ENCODE measurements at places on chromosomes 1 and 21. TPM values are rescaled to one million over a fixed set of nuclear protein-coding genes. Genes with fewer than 3 reads are reported as not detected.
A peak's percentile ranks its signal among the peaks of the same experiment; 100 is the strongest.

S100A7 gene
- total RNA-seq: not detected

PPFIA4 gene
- 8.3 TPM for total RNA-seq

MFSD2A gene
- total RNA-seq: 14.3 TPM

THEM5 gene
- total RNA-seq: not detected

- DNase-seq: no peak
Measured at GRCh38 chr1:185680453-185680852, 53.7 kb upstream of the HMCN1 start.

DNA sequence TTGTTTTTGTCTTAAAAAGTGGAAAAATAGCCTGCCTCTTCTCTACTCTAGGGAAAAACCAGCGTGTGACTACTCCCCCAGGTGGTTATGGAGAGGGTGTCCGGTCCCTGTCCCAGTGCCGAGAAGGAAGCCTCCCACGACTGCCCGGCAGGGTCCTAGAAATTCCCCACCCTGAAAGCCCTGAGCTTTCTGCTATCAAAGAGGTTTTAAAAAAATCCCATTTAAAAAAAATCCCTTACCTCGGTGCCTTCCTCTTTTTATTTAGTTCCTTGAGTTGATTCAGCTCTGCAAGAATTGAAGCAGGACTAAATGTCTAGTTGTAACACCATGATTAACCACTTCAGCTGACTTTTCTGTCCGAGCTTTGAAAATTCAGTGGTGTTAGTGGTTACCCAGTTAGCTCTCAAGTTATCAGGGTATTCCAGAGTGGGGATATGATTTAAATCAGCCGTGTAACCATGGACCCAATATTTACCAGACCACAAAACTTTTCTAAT is 35.0 kb upstream of the TDRD10 start:
- no peak for DNase-seq

DNA sequence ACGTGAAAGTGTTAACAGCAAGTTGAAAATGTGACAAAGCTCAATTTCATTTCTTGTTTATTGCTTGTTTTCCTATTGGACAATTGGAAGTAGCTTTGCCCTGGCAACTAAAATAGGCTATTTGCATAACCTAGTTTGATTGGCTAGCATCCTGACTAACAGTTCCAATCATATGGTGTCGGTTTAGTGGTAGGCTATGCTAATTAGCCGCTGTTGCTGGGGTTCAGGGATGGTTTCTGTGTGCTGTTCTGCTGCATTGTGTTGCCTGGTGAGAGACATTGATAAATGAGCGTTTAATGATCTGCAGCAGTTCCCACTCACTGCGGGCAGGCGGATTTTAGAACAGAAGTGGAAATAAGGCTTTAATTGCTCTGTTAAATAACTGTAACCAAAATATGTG is 68.5 kb downstream of the DYRK1A start:
- peak; percentile 31 for DNase-seq

DNA sequence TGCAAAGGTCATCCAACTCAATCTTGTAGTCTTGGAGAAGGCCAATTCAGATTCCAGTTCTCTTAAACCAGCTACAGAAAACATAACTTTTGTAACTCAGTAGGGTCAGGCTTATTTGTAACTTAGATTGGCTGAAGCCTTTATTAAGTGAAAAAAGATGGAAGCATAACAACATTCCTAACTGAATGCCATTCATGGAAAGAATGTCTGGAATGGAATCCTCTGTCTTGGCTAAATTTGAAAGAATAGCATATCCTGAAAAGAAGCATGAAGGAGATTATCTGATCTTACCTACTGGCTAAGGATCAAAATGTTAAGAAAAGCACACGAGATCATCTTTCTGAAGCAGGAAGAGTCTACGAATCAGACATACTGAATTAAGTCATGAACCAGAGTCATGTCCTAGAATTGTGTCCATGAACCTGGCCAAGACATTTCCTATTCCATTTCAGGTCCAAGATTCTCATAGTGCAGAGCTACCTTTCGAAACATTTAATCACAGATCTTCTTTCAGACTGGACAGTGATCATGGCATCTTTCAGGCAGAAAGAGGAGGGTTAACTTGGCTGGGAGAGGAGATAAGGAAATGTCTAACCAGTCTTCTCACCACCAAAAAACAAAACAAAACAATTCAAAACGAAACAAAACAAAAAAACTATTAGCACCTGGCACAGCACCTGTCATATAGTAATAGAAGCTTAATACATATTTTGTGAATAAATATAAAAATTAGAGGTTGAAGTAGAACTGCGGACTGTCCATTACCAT is 75.6 kb downstream of the XCL2 start:
- no peak for DNase-seq

DNA sequence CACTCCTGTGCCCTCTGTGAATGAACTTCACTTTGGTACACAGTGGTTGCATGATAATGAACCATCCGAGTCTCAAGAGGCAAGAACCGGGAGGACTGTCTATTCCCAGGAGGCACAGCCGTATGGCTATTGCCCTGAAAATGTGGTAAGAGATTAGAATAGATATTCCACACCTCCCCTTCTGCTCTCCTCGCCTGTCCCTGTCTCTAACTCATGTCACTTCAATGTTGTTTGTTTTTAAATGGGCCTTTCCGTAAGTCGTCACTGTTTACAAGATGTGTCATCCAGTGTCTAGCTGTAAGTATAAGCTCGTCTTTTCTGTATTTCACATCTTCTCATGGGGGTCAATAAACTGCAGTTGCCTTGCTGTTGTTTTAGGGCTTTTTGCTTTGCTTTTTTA is 122.2 kb downstream of the PATJ start:
- DNase-seq: no peak

GRCh38 chr1:6418668-6419396 is 887 bp downstream of the HES2 start:
- no peak for DNase-seq

- DNase-seq: no peak
Measured at GRCh38 chr1:233242827-233243483, 52.6 kb downstream of the PCNX2 start.

DNA sequence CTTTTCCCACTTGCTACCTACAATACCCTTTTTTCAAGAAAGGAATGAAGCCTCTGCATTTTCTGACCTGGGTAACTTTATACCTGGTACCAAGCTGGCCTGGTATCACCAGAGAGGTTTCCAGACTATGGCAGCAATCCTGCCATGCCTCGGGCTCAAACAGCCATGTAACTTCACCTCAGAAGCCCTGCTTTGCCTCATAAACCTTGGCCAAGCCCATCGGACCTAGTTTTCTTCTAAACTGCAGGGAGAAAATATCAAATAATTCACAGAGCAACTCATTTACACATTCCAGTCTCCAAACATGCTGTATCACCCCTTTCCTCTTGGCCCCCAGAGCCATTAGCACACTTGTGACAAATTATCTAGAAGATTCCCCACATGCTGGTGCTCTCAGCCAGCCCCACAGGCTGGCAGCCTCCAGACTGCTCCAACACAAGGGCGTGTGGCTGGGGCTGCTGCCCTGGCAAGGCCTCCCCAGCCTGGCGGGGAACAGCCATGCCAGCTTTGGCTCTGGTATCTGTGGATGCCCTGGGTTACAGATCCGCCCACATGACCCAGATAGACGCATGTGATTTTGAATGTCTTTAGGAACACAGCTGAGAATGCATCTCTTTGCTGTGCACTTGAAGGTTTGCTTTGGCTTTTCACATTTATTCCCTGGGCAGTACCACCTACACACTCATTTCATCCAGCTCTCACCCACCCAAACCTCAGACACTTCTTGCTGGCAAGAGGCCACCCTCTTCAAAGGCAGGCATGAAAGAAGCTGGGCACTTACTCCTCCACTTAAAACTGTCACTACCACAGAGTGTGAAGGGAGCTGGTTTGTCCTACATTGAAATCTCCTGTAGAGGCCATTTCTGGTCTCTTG is 70.0 kb upstream of the BCAR3 start:
- DNase-seq: no peak

DNA sequence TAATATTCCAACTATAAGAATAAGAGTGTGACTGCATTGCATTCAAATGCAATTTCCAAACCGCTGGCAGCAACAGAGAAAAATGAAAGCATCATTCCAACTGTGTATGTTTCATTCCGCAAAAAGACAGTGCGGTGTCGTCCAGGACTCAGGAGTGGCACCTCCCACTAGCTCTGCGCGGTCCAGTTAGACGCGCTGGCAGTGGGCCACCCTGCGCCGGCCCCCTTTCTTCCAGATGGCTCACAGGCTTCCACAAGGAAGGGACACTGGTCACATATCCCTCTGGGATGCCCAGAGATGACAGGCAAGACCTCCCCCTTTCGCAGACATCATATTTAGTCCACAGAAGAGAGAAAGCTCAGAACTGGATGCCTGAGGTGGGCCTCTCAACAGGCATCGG is 11.9 kb downstream of the WRAP73 start:
- no peak for DNase-seq

GRCh38 chr1:110050602-110051261 is 16.3 kb downstream of the STRIP1 start:
- DNase-seq: no peak

DNA sequence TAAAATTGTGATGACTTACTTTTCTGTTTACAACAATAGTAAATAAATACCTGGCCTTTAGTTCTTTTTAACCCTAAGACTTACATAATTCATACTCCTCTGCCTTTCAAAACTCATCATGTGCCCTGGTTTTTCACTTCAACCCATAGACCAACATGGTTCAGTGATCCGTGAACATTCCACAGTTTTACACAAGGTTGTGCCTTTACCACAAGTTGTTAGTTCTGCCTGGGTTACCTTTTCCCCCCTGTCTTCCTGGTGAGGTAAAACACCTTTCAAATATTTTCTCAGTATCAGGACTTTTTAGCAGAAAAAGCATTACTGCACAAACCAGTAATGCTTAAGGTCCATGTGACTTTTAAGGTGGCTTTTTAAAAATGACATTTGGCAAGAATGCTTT is 1466.4 kb downstream of the PLA2G4A start:
- no peak for DNase-seq

DNA sequence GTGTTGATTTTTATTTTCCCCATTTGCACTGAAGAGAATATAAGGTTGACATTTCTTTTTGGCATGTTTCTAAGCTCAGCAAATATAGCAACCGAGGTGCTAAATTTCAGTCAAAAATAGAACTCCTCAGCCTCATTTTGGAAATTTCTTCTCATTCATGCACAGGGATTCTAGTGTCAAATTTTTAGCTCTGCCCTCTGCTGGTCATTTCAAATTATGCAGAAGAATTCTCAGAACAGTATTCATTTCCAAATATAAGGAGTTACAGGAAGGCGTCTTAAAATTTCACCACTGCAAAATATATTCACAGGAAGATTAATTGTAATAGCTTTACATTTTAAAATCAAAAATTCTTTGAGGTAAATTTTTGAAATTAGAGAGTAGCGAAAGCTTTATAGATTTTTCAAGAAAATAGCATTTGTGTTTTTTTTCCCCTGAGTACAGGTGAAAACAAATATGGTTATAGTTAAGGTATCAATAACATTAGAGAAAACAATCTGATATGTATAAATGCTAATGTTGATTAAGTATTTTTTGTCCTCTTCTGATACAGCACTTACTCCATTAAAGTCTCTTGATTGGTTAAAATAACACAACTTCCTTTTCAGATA is 57.9 kb downstream of the FMN2 start:
- peak; percentile 8 for DNase-seq

DNA sequence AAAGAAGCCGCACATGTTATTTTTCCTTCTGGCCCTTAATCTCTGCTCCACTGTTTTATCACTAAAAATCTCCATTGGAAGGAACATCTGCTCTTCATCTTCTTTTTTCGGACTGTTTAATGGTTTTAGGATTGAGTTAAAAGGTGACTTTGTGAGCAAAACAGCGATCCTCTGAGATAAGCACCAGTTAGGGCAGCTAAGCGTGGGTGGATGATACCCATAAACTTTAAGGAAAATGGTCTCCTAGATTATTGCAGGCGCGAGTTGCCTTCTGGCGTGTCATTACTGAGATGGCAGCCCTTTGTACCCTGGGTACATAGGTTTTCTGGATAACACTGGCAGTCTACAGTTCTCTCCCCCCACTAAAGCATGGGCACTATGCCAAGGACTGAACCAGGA is 44.0 kb upstream of the HMGB4 start:
- DNase-seq: no peak

- no peak for DNase-seq
Measured at GRCh38 chr1:89502895-89503294, 21.7 kb upstream of the LRRC8B start.

DNA sequence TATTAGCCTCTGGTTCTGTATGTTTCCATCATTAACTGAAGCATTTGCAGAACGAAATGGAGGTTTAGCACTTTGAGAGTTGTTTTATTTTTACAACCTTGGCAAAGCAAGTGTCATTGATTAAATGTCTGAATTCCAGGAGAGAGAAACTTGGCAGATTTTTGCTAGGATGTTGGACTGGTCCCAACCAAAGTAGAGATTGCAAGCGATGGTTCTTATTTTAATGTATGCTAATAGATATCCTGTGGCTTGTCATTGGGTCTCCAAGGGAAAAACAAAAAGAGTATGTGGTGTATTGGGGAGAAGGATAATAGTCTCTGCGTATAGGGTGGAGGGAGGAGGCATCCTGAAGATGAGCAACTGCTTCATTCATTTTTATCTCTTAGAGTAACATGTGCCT is 457.2 kb upstream of the RUNX1 start:
- no peak for DNase-seq

DNA sequence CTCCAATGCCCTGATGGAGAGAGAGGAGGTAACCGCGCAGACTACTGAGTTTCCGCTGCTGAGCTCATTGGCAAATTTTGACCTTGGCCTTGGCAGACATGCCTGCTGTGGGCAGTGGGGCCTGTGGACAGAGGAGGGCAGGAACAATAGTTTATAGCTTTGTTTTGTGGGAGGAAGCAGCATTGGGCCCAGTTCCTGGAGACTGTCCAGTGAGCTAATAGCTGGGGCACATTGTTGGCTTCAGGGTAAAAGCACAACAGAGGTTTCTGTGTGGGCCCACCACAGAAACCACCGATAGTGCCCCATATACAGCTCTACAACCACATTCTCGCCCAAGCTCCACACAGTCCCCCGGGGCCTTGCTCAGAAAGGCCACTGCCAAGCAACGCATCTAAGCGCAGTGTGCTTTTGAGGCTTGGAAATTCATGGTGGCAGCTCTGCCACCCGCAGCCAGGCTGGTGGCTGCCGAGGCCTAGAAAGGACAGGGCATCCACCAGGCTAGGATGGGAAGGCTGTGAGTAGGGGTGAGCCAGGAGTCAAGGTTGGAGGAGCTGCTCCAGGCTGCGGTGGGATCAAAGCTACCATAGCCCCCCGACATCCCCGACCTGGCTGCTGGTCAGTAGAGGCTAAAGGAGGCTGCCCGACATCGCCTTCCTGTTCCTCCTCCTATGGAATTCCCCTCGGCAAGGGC is 43.2 kb downstream of the NEK2 start:
- DNase-seq: peak; percentile 44

GRCh38 chr1:196678510-196678884 is 26.7 kb downstream of the CFH start:
- DNase-seq: peak; percentile 24

- no peak for DNase-seq
Measured at GRCh38 chr1:10304295-10304694, 93.9 kb downstream of the KIF1B start.

GRCh38 chr1:102097451-102097850 is 100.7 kb upstream of the OLFM3 start:
- peak; percentile 92 for DNase-seq

DNA sequence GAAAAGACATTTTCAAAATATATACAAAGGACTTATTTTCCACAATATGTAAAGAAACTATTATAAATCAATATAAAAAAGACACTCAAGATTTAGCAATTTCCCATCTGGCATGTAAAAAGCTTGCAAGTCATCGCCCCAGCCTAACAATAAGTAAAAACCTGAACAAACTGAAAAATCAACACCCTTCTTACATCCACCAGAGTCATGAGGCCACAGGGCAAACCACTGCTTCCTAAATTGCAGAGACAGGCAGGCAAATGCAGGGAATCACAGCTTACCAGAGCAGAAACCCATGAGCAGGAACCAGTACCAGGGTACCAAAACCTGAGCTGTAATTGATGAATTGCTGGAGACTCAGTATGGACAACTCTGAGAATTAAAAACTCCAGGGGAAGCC is 16.7 kb upstream of the WNT2B start:
- DNase-seq: no peak

Data from mammary epithelial cell (primary cell).